ENCODE measurements at places on chromosomes 3 and 15. TPM values are rescaled to one million over a fixed set of nuclear protein-coding genes. Genes with fewer than 3 reads are reported as not detected.

Gene NAA50
- total RNA-seq, result 136 TPM

Gene OIP5
- 4.9 TPM for total RNA-seq

Gene HES1
- 7.0 TPM for total RNA-seq

Gene GOLGA6A
- total RNA-seq, result not detected

Gene LMOD3
- total RNA-seq, result not detected

Gene CCR3
- total RNA-seq, result not detected
